ENCODE measurements at places on chromosomes 3 and 15.

- DNase-seq: no peak
These were observed 738.4 kb downstream of the CADM2 start for GRCh38 chr3:85697156-85697555.

- DNase-seq: peak; percentile 43
These were observed 35.5 kb upstream of the NIT2 start for GRCh38 chr3:100299016-100299415.

- DNase-seq: no peak
These were observed 80.9 kb downstream of the PDE8A start for GRCh38 chr15:85062560-85062959.

DNA sequence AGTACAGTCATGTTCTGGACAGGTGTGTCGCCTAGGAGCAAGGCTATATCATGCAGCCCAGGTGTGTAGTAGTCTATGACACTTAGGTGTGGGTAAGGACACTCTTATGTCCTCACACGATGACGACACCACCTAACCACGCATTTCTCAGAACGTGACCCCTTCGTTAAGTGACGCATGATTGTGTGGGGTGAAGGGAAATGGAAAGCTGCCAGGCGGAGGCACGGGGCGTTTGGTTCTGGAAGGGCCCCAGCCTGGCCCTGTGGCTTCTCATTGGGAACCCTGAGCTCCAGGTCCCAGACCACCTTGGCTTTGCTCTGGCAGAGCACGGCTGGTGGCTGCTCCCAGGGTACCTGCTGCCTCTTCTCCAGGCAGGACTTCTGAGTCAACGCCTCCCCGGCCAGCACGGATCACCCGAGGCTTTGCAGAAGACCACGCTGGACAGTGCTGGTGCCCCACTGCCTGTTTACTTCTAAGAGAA lies 39.3 kb downstream of the FBLN2 start:
- DNase-seq: no peak

GRCh38 chr15:47266566-47266965 lies 450.7 kb upstream of the SEMA6D start:
- no peak for DNase-seq

DNA sequence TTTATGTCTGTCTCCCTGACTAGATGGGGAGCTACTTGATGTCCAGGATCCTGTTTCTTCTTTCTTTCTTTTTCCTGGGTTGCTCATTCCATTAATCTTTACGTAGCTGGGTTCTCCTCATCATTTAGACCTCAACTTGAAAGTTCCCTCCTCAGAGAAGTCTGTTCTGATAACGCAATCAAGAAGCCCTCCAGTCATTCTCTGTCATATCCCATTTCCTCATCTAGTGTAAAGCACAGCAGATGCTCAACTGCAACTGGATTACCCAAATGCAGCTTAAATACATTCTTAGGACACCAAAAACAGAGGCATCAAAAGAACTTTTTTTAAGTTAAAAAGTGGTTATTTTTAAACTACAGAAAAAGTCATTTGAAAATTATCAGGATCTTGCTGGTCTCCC lies 51.7 kb upstream of the ST3GAL6 start:
- DNase-seq: no peak

GRCh38 chr3:136819392-136819730 lies 435 bp downstream of the SLC35G2 start:
- DNase-seq: peak; percentile 13

DNA sequence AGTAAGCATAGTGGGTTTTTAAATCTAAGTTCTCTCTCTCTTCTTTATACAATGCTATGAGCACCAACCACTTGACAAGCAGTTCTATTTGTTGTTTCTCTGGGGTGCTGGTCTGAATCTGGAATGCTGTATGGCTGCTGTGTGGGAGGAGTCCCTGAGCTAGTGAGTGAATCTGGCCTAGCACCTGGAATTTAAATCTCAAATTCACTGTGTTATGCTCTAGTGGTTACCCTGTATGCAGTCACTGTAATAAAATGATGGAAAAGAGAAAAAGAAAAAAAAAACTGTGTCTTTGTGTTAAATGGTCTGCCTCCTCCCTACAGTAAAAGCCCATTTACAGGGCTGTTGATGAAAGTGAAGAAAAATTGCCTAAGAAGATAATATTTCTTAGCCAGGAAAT lies 155.0 kb downstream of the ATP8B4 start:
- peak; percentile 49 for DNase-seq

Measured in cardiac muscle cell (in vitro differentiated cells and primary cell).